ENCODE measurements at places on chromosomes 1 and 21. TPM values are rescaled to one million over a fixed set of nuclear protein-coding genes. Genes with fewer than 3 reads are reported as not detected.

The SPRR2B gene
- total RNA-seq = not detected

The NUDT4B gene
- total RNA-seq = 0.43 TPM

The GRIK1 gene
- not detected for total RNA-seq

The LYPLAL1 gene
- 23.1 TPM for total RNA-seq

The HPDL gene
- total RNA-seq = 12.7 TPM

The VWA1 gene
- total RNA-seq = 0.92 TPM

The CFAP141 gene
- not detected for total RNA-seq

GRCh38 chr1:236287757-236288619 lies 6.2 kb upstream of the ERO1B start:
- no peaks in the 10 kb centered on the region for H3K36me3 ChIP-seq
- H3K4me3 ChIP-seq = no peak overlapping the region
- H3K27ac ChIP-seq = no peak overlapping the region
- H3K4me1 ChIP-seq = peaks cover 23% of the 10 kb centered on the region
- peaks cover 3% of the 10 kb centered on the region for H3K27me3 ChIP-seq

DNA sequence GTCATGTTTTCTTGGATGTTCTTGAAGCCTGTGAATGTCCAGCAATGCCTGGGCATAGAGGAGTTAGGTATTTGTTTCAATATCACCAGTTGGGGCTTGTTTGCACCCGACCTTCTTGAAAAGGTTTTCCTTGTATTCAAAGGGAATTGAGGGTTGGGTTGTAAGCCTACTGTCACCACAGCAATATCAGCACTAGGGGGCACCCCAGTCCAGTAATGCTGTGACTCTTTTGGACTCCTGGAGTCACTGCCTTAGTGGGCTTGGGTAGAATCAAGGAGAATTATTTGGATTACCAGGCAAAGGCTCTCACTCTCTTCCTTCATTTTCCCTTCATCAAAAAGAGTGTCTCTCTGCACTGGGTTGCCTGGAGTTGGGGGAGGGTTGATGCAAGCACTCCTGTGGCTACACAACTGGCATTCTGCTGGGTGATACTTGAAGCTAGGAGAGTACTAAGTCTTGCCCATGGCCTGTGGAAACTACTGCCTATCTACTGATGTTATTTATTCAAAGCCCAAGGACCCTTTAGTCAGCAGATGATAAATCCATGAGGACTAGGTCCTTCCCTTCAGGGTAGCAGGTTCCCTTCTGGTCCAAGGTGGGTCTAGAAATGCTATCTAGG lies 34.5 kb downstream of the OR10R2 start:
- no peak overlapping the region for H3K27ac ChIP-seq
- no peaks in the 10 kb centered on the region for H3K36me3 ChIP-seq
- no peaks in the 10 kb centered on the region for H3K4me1 ChIP-seq
- H3K4me3 ChIP-seq = no peak overlapping the region

GRCh38 chr1:45395051-45395450 lies 54.8 kb upstream of the MUTYH start:
- DNase-seq = no peak
- H3K4me1 ChIP-seq = peaks cover 14% of the 10 kb centered on the region
- no peak overlapping the region for H3K4me3 ChIP-seq

- H3K27ac ChIP-seq = no peak overlapping the region
- no peak for DNase-seq
- peaks cover 15% of the 10 kb centered on the region for H3K4me1 ChIP-seq
- H3K4me3 ChIP-seq = no peak overlapping the region
- H3K27me3 ChIP-seq = peaks cover 12% of the 10 kb centered on the region
Observed at GRCh38 chr1:21670956-21671902, 2.1 kb upstream of the RAP1GAP start.

DNA sequence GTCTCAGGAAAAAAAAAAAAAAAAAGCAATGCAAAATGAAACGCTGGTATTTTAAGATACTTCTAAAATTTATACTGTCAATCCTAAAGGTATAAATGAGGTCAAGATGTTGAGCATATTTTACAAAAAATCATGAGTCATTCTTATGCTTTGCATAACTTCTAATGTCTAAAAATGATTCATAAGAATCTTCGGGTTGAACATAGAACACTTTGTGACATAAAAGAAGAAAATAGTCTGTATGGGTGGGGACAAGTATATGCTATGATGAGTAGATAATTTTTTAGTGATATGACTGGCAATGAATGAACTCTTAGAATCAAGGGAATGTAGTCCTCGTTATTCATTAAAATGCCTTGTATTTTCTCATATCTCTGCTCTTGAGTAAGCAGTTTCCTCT lies 416.9 kb upstream of the USP24 start:
- H3K27ac ChIP-seq = no peak overlapping the region
- no peaks in the 10 kb centered on the region for H3K4me1 ChIP-seq
- no peaks in the 10 kb centered on the region for H3K36me3 ChIP-seq
- no peaks in the 10 kb centered on the region for H3K27me3 ChIP-seq
- no peak for DNase-seq
